ENCODE measurements at places on chromosomes 7 and 10.

DNA sequence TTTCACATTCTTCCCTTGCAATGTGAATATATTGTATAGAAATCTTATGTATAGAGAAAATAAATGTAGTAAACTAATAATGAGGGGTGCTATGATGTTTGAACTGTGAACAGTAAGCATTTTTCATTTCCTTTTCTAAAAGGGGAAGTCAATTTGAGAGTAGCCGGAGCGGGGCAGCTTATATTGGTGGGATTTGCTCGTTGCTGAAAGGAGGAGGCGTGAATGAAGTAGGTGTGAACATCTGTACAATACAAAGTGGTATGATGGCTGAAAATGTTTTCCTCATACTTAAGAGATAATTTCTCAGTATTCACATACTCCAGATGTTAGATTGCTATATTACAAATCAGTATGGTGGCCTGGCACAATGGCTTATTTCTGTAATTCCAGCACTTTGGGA lies 87.1 kb downstream of the SRI start:
- DNase-seq, result no peak

- no peak for DNase-seq
Observed at GRCh38 chr7:128906766-128907559, 3.5 kb downstream of the KCP start.

- DNase-seq, result no peak
Observed at GRCh38 chr7:125681508-125681907, 751.9 kb upstream of the POT1 start.

DNA sequence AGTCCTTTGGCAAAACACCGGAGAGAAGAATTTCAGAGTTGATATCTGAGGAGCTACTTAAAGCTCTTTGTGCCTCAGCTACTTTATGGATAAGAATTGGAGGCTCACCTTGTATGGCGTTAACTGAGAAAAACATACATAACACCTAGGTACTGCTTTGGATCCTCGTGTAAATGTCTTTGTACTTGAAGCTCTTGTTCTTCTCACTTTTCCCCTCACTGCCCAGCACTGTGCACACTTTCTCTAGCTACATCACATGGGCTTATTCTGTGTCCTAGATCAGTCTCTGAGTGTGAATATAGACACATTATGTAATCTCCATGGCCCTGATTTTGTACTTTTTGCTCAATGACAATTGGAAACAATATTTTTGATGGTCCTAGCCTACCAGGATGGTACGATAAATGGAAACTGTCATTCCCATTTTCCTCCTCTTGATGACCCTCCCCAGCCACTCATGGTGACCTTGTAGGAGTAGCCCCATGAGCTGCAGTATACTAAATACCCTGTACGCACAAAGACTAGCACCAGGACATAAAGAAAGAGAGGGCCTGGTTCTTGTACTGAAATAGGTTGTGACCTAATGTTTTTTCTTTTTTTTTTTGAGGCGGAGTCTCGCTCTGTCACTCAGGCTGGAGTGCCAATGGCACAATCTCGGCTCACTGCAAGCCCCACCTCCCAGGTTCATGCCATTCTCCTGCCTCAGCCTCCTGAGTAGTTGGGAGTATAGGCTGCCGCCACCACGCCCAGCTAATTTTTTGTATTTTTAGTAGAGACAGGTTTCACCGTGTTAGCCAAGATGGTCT lies 22.1 kb downstream of the STAMBPL1 start:
- DNase-seq, result no peak

DNA sequence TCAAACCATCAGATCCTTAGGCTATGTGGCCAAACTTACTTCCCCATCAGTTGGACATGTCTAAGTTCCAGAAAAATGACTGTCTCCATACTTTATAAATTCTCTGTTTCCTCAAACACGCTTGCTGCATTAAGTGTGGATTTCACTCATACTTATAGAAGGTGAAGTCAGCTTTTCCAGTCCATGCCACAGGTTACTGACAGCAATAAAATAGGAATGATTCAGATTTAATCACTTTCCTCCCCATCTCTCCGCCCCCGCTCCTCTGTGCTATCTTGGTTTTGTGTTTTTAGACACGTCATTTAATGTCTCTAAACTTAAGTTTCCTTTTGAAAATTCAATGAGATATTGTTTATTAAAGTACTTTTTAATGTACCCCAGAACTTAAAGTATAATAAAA lies 1098.0 kb upstream of the C7orf33 start:
- no peak for DNase-seq

- peak; percentile 20 for DNase-seq
Observed at GRCh38 chr10:128263891-128264688, 137.9 kb upstream of the MKI67 start.

- no peak for DNase-seq
Observed at GRCh38 chr10:9010931-9011670, 956.6 kb downstream of the GATA3 start.

DNA sequence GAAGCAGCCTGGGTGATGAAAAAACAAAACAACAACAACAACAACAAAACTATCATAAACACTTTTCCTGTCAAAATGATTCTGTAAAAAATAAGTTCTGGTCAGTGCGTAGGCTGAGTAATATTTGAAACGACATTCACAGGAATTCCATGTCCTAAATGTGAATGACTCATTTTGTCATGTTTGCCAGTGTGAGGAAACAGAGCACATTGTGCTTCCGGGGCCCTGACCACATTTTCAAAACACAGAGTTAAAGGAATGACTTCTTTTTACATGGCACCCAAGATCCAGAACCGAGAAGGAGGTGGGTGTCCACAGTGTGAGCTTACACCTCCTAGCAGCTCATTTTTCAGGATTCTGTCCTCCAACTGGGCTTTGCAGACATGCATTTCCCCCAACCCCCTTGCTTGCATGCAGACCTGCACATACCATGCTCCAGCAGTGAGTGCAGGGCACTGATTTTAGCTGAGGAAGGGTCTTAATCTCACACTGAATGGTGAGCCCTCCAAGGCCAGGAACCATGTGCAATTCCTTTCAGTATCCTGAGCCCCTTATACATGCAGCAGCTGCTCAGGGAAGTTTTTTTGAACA lies 3.0 kb downstream of the CLRN3 start:
- no peak for DNase-seq

DNA sequence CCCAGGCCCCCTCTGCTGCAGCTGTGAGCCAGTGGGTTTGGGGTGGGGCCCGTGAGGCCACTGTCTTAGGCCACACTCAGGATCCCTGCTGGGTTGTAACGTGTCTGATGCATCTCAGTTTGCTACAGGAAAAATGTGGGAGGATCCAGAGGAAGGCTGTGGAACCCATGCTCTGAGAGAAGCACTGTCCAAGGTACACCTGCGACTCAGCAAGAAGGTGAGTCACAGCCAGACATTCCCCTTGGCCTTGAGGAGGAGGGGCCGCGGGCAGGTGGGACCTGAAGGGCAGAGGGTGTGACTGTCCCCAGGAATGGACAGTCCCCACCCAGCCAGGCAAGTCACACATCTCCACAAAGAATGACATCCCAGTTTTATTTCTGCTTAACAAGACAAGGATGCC lies 27.8 kb upstream of the C10orf120 start:
- DNase-seq, result no peak

All from effector CD4-positive, alpha-beta T cell (primary cell).